Aorta (tissue), 5 donors: ENCODE measurements at places on chromosomes 7 and 10. TPM values are rescaled to one million over a fixed set of nuclear protein-coding genes. Genes with fewer than 3 reads are reported as not detected.

GRCh38 chr10:93458821-93459257 lies 23.3 kb downstream of the MYOF start:
- DNase-seq = peak; percentile 91

GRCh38 chr7:136030867-136031318 lies 53.7 kb upstream of the MTPN start:
- DNase-seq = no peak

GRCh38 chr7:14233868-14234369 lies 244.5 kb upstream of the ETV1 start:
- no peak for DNase-seq

GRCh38 chr7:104179178-104179577 lies 28.6 kb downstream of the ORC5 start:
- no peak for DNase-seq

WDR86 gene
- 2.8 TPM for total RNA-seq

DNA sequence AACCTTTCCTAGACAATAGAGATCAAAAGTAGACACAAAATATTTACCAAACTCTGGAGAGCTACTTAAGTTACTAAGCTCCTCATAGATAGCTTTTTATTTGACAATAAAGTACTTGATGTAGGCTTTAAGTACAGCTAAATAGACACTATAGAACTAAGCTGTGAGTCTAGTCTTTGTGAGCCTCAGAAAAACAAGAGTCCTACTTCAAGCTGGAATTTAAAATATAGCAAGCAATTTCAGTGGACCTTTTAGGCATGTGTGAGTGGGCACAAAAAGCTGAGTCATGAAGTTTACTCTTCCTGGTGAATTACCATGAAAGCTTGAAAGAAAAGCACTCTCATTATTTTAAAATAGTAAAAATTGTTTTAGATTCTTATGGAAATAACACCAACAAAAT lies 76.1 kb downstream of the ADD3 start:
- no peak for DNase-seq

DNA sequence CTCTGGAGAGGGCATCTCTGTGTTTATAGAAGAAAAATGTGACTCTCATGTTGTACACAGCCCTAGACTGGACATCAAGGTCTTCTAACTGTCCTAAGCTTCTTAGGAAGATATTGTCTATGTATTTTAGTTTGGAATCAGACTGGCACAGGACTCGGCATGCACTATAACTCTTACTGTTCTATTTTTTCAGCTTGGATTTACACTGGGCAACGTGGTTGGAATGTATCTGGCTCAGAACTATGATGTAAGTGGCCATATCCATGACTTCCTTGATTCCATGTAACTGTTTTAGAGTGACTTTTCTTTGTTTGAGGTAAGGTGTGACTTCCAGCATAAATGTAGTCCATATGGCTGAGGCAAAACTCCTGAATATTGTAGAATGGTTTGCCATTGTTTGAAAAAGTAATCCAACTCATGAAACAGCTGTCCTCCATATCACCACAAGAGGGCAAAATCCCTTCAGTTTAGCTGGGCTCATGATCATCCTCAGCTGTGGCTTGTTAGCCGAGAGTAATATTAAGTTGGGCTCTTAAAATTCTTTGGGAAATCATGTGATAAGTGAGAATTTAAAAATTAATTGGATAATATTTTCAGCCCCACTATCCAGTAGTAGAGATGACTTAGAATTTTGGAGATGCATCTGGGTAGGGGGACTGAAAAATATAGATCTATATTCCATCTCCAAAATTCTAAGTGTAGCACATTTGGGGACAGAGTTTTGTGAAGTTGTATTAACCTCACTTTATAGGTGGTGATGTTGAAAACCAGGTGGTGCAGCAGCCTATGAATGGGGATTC lies 10.4 kb downstream of the STMP1 start:
- no peak for DNase-seq

DNA sequence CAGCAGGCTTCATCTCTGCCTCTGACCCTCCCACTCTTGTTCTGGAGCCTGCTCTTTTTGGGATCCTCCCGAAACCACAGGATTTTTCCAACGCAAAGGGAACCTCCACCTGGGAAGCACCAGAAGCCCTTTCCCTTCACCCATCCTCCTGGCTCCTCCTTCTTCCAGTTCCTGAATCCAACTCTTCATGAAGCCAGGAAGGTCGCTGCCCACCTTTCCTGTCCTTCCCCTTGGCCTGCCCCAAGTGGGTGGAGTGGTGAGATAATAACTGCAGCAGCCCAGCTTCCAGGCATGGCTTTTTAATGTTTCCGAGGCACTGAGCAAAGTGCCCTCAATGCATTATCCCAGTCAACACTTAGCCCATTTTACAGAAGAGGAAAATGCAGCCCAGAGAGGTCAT lies 70.8 kb upstream of the EEPD1 start:
- DNase-seq = no peak

CALML5 gene
- not detected for total RNA-seq

FAM241B gene
- total RNA-seq = 10.6 TPM

GRCh38 chr7:20064974-20065862 lies 152.0 kb downstream of the MACC1 start:
- DNase-seq = no peak

GRCh38 chr7:94972296-94972695 lies 64.9 kb downstream of the PPP1R9A start:
- DNase-seq = no peak

DNA sequence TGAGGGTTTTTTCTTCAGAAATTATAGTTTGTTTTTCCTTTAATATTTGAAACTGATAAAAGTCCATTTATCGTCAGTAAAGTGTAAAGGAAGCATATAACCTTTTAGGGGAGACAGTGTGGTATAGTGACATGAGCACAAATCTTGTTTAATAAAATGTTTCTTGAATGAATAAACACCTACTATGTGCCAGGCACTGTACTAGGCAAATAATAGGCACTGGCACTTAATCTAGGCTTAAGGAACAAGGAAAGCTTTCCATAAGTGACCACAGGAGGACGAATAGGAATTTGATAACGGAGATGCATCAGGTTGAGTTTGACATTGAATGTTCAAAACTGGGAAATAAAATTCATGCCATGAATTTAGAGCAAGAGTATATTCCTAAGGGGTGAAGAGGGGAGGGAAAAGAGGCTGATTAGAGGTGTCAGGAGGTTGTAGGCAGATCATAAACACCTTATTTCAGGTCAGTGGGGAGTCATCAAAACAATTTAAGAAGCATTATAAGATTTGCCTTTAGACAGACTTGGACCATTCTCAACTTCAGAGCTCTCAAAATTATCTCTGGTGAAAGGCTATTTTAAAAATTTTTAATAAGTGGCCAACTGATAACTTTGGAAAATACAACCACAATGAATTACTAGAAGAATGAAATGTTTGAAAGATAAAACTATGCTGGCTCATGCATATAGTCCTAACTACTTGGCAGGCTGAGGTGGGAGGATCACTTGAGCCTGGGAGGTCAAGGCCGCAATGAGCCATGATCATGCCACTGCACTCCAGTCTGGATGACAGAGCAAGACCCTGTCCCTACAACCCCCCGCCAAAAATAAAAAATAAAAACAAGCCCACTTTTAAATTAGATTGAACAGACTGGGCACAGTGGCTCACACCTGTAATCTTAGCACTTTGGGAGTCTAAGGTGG lies 22.4 kb downstream of the RALA start:
- no peak for DNase-seq

DNA sequence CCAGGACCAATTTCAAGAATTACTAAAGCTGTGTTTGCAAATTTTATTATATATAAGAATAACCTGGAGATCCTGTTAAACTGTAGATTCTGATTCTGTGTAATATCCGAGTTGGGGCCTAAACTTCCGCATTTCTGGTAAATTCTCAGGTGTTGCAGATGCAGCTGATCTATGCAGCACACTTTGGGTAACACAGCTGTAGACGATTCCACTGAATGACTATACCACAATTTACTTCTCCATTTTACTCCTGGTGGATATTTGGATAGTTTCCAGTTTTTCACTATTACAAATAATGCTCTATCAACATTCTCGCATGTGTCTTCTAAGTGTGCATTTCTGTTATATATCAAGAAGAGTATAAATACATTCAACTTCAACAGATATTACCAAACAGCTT lies 7.5 kb downstream of the GDI2 start:
- DNase-seq = no peak

ITGA8 gene
- 885 TPM for total RNA-seq

GRCh38 chr7:37901890-37902524 lies 14.6 kb downstream of the SFRP4 start:
- no peak for DNase-seq

FERD3L gene
- not detected for total RNA-seq

ACSL5 gene
- 18.4 TPM for total RNA-seq

GLRX3 gene
- total RNA-seq = 47.1 TPM

DNA sequence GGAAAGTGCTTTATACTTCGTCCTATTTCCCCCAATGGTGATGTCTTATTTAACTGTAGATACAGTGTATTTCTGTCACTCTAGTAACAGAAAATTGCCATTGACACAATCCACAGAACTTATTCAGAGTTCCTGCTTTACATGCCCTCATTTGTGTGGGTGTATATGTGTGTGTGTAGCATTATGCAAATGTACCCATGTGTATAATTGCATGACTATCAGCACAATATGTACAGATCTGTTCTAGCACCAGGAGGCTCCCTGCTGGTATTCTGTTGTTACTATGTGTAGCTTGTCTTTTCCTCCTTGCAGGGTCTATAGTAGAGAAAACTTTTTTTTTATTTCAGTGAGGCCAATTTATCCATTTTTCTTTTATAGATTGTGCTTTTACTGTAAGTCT lies 16.5 kb downstream of the CYP3A43 start:
- DNase-seq = no peak

- DNase-seq = peak; percentile 68
Measured at GRCh38 chr10:132350946-132351345, 19.0 kb downstream of the LRRC27 start.

KLLN gene
- 0.29 TPM for total RNA-seq

GRCh38 chr10:96639899-96640298 lies 53.1 kb upstream of the TM9SF3 start:
- DNase-seq = no peak

- no peak for DNase-seq
Measured at GRCh38 chr10:114167985-114168384, 6.0 kb downstream of the CCDC186 start.

CPN1 gene
- total RNA-seq = not detected

GRCh38 chr7:132858760-132859159 lies 223.1 kb downstream of the CHCHD3 start:
- no peak for DNase-seq

DNA sequence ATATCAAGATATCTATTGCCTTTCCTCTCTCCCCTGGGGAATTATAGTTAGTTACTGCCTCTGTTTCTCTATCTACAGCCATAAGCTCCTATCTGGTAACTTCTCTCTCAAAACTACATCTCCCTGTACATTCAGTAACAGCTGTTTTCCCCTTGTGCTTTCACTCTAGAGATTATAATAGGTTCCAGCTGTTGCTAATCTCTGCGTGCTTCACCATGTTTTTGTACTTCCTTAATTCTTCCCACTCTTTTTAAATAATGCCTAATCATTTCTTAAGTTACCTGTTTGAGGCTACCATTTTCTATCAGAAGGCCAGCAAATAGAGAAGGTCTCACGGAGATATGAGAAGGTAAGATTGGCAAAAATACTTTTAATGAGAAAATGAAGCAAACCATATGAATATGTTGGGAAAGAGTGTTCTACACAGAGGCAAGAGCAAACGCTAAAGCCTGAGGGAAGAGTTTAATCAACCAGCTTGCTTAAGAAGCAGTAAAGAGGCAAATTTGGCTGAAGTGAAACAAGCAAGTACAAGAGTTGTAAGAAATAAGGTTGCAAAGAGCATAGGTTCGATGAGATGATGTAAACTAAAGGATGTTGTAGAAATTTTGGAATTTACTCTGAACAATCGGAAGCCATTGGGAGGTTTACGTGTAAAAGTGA lies 101.9 kb upstream of the HGF start:
- no peak for DNase-seq

TFPI2 gene
- 5.9 TPM for total RNA-seq

ZPBP gene
- not detected for total RNA-seq

SCIN gene
- 4.2 TPM for total RNA-seq

PON3 gene
- total RNA-seq = 0.55 TPM

GRCh38 chr7:55775051-55775420 lies 87.5 kb downstream of the SEPTIN14 start:
- no peak for DNase-seq

ASAH2 gene
- 2.3 TPM for total RNA-seq

- DNase-seq = no peak
Measured at GRCh38 chr7:121330053-121330833, 1.4 kb downstream of the WNT16 start.

GRCh38 chr10:47370015-47370767 lies 13.9 kb downstream of the ZNF488 start:
- no peak for DNase-seq

- no peak for DNase-seq
Measured at GRCh38 chr10:29746080-29746797, 111.5 kb upstream of the SVIL start.

- DNase-seq = no peak
Measured at GRCh38 chr7:48094861-48095293, 5.8 kb downstream of the UPP1 start.

DNA sequence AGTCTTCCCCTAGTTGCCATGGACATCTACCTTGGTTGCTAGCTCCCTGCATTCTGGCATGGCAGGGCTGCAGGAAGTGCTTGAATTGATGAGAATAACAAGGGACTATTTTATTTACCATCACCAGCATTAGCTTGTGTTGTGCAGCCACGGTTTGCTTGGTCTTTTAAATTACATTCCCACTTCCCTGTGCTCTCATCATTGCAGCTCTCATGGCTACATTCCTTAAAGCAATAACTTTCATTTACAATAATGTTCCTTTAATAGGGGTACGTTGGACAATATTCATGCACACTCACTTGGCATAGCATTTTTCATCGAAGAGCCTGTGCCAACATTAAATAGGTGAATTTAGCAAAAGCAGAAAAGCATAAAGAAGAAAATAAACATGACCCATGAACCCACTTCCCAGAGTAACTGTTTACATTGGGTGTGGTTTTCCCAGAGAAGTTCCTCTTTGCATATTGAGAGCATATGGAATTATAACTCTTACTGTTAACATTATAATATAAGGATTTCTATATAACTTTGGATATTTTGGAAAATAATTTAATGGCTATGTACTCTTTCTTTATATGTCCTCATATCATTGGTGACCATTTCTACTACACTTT lies 113.2 kb upstream of the VWC2 start:
- DNase-seq = no peak

HSPA12A gene
- total RNA-seq = 15.3 TPM

DNA sequence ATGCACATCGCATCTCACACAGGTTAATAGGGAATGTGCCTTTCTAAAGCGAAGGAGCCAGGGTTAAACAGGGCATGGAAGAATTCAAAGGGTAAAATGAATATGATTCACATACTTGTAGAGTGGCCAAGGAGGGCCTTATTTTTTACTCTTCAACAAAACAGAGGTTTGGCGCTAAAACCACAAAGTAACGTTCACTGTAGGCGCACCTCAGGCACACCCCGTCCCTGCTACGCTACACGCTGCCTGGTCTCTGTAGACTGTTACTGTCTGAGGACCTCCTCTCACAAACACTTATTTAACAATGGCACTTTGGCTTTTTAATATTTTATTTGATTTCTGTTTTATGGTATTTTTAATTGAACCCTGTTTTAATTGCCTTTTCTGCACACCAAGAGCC lies 462.1 kb upstream of the GALNT17 start:
- no peak for DNase-seq

ADIRF gene
- total RNA-seq = 688 TPM

GRCh38 chr7:108054537-108054936 lies 51.6 kb upstream of the LAMB1 start:
- DNase-seq = no peak

GRCh38 chr7:43926798-43927123 lies 525 bp downstream of the UBE2D4 start:
- no peak for DNase-seq

GOLGA7B gene
- total RNA-seq = 0.36 TPM

ASIC3 gene
- total RNA-seq = 1.7 TPM
